ENCODE measurements at places on chromosomes 1 and 21.

- DNase-seq, result peak; percentile 77
Observed at GRCh38 chr1:14113841-14114567, 414.0 kb downstream of the PRDM2 start.

- DNase-seq, result no peak
Observed at GRCh38 chr1:201850053-201850397, 21.1 kb downstream of the IPO9 start.

DNA sequence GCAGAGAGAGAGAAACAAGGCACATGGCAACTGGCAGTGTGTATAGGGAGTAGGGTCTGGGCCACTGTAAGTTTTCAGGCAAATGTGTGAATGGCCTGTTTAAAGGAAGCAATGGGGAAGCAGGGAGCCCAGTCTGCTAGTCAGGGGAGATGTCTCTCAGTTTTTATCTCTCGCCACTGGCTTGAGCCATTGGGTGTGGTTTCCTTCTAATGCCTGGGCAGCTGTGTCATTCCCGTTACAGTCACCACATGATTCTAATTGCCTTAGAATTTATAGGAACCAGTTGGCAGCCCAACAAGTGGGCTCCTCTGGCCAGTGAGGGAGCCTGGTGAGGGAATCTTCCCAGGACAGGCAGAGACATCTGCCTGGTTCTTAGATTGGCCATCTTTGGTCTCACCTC lies 182.4 kb downstream of the DISC1 start:
- DNase-seq, result no peak

DNA sequence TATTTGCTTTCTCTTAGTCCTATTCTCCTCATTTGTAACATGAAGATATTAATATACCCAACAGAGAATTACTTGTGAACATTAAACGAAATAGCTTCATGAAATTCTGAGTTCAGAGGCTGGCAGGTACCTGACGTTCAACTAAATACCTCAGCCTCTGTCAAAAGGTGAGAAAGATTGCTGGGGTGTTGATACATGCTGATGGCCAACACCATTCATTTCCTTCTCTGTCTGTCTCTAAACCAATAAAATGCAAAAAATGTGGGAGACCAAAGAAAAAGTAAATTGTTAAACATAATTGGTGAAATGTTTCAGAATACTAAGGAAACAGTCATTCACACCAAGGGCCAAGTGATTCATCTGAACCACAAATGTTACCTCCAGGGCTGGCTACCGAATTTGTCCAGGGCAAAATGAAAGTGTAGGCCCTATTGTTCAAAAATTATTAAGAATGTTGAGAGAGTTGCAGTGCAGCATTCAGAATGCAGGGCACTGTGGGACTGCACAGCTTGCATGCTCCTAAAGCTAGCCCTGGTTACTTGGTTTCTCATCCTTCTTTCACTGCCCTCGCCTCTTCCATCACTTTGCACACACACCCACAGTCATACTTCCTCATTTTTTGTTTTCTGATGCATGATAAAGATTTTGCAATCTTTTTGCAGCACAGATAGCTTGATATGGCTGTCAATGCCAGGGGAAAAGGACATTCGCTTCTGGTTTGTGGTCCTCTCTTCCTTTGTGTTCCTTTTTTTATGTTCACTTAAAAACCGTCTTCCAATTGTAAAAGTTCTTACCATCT lies 414.3 kb upstream of the NR5A2 start:
- DNase-seq, result no peak

Measured in posterior cingulate gyrus (tissue), 11 donors.